ENCODE measurements at places on chromosomes 7 and 10.

DNA sequence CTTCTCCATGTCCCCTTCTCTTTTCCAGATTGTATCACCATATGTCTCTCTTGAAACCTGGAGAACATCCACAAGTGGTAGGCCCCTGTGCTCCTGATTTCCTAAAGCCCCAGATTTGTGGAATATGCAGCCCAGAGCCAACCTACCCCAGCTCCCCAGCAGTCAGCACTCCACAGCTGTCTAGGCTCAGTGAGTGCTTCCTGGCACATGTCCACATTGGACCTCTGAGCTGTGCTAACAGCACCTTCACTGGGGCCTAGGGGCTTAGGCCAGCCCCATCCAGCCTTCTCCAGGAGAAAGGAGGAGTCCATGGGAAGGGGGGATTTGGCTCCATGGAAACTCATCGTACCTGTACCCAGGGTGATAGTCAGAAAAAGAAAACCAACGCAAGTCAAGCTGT is 192.7 kb downstream of the FGFR2 start:
- no peaks in the 10 kb centered on the region for H3K4me1 ChIP-seq
- no peak overlapping the region for H3K27ac ChIP-seq
- no peaks in the 10 kb centered on the region for H3K27me3 ChIP-seq
- H3K4me3 ChIP-seq = no peak overlapping the region

GRCh38 chr10:114043532-114044246 is at the start of gene ADRB1:
TSS of gene ADRB1 (plus strand) at chr10:114043866. CDS start at chr10:114044133, 267 bp downstream.
- peak within 1 kb of the TSS; percentile 69 for H3K4me3 ChIP-seq
- H3K36me3 ChIP-seq = no peaks in the 10 kb centered on the region
- peaks cover 59% of the 10 kb centered on the region for H3K27me3 ChIP-seq
- peaks cover 21% of the 10 kb centered on the region for H3K4me1 ChIP-seq
- peak; percentile 51 for DNase-seq

- no peaks in the 10 kb centered on the region for H3K36me3 ChIP-seq
- H3K27me3 ChIP-seq = peaks cover 6% of the 10 kb centered on the region
- no peak overlapping the region for H3K4me3 ChIP-seq
- DNase-seq = no peak
- peaks cover 6% of the 10 kb centered on the region for H3K4me1 ChIP-seq
These were observed 20.4 kb upstream of the HILPDA start for GRCh38 chr7:128435327-128435686.

DNA sequence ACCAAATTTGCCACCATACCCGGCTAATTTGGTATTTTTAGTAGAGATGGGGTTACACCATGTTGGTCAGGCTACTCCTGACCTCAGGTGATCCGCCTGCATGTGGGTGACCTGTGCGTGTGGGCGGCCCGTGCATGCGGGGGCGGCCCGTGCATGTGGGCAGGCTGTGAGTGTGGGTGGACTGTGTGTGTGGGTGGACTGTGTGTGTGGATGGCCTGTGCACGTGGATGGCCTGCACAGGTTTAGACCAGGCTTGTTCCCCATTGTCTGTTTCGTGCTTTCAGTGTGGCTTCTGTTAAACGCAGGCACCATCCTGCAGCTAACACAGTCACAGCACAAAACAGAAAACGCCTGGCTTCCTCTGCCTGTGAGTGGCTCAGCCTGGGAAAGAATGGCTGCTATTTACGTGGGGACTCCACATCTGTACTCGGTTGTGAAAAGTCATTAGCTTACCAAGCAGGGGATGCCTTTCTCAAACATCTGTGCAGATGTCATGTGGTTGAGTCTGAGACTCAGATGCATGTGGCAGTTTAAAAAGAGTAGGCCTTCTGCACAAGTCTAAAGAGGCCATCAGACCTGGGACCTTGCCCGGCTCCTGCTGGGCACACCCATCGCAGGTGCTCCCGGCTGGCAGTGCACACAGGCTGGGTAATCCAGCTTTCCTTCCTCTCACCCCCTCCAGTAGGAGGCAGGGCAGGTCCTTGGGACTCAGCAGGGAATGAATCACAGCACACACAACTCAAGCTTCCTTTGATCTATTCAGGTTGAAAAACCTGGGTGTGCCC is 91.6 kb downstream of the COBL start:
- no peaks in the 10 kb centered on the region for H3K36me3 ChIP-seq
- no peaks in the 10 kb centered on the region for H3K27me3 ChIP-seq
- no peak overlapping the region for H3K4me3 ChIP-seq
- no peak overlapping the region for H3K27ac ChIP-seq
- no peak for DNase-seq
- H3K4me1 ChIP-seq = no peaks in the 10 kb centered on the region

DNA sequence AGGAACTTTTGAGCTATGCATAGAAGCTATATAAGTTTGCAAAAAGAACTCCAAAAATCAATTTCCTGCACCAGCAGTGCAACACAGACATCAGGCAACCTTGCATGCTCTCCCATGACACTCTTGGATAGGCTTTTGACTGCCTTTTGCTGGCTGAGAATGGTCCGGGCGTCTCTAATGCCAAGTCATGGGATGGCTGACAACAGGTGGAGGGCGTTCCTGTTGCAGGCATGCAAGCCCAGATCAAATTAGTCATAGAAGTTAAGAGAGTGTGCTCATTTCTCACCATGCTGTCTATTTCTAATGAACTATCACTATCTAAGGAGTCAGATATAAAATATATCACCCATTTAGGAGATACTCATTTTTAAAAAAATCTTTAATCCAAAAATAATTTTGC is 8.4 kb downstream of the PLCE1 start:
- peaks cover 26% of the 10 kb centered on the region for H3K27me3 ChIP-seq
- no peak overlapping the region for H3K4me3 ChIP-seq
- no peak overlapping the region for H3K27ac ChIP-seq

DNA sequence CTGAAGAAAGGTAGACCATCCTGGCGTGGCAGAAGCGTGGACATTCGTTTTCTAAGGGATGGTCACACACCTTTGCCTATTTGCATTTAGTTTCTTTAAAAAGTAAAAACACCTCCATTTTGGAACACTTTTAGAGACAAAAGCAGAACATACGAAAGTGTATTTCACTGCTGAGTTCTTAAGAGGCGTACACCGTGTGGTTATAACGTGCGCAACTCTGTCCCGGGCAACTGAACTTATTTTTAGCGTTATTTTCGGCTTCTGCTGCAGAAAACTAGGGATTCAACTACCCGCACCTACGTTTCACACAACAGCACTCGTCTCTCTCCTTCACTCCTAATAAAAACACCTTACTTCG is 557 bp upstream of the LSM8 start:
- DNase-seq = peak; percentile 1
- peak overlapping the region; percentile 98 for H3K27ac ChIP-seq

DNA sequence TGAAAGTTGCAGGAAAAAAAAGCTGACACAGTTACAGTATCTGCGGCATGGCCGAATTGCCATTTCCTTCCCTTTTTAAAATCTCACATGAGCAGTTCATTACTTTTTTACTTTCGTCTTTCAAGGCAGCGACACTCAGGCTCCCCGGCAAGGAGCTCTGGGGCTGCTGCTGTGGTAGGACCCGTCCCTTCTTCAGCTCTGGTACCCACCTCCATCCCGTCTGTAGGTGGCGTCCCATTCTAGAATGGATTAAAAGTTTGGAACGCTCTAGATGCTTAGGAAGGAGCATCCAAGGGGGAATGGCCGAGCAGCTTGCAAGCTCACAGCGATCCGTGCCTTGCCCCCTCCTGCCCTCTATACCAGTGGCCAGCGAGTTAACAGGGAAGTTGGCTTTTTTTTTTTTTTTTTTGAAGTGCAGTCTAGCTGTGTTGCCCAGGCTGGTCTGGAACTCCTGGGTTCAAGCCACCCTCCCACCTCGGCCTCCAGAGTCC is 22.8 kb upstream of the TTYH3 start:
- no peaks in the 10 kb centered on the region for H3K36me3 ChIP-seq
- H3K4me3 ChIP-seq = no peak overlapping the region
- peak; percentile 56 for DNase-seq
- no peaks in the 10 kb centered on the region for H3K27me3 ChIP-seq

GRCh38 chr10:100576282-100576635 is 40.5 kb downstream of the HIF1AN start:
- no peaks in the 10 kb centered on the region for H3K4me1 ChIP-seq
- H3K36me3 ChIP-seq = no peaks in the 10 kb centered on the region
- H3K27ac ChIP-seq = no peak overlapping the region
- no peak overlapping the region for H3K4me3 ChIP-seq
- DNase-seq = no peak
- peaks cover 14% of the 10 kb centered on the region for H3K27me3 ChIP-seq

- H3K27ac ChIP-seq = no peak overlapping the region
- DNase-seq = no peak
- H3K4me1 ChIP-seq = no peaks in the 10 kb centered on the region
- no peak overlapping the region for H3K4me3 ChIP-seq
These were observed 937.1 kb downstream of the CNTNAP2 start for GRCh38 chr7:147053746-147054145.

DNA sequence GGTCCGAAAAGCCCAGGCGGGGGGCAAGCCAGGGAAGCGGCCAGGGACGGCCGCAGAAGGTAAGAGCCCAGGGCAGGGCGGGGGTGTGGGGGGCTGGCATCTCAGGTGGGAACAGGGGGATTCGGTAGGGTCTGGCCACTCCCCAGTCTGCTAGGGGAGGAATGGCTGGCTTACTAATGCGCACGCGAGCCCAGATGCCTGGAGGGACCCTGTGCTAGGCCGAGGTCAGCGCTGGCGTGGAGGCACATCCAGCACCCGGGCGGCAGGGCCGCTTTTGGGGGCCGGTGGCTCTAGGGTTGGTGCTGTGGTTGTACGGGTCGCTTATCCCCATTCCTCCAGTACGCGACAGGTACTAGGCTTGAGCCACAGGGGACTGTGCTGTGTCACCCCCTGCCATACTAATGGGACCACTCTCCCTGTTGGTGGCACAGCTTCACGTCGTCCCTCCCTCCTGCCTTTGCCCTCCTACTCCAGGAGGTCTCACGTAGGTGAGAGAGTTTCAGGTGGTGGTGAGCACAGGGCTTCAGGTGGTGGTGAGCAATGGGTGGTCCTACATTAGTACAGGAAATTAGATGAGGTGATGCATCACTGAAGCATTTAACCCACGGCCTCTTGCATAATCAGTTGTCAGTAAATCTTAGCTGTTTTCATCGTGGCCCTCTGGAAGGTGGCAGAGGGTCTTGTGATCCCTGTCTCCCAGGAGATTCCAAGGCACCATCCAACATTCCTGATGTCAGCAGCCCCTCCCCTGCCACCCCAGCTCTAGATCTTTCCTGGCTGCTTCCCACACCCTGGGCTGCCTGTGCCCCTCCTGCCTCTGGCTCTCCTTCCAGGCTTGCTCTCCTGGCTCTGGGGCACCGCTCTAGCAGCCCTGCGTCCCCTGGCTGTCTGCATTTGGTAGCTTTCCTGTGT is 971 bp downstream of the AEBP1 start:
- peak overlapping the region; percentile 56 for H3K27ac ChIP-seq
- peaks cover 3% of the 10 kb centered on the region for H3K36me3 ChIP-seq
- H3K27me3 ChIP-seq = peaks cover 2% of the 10 kb centered on the region

DNA sequence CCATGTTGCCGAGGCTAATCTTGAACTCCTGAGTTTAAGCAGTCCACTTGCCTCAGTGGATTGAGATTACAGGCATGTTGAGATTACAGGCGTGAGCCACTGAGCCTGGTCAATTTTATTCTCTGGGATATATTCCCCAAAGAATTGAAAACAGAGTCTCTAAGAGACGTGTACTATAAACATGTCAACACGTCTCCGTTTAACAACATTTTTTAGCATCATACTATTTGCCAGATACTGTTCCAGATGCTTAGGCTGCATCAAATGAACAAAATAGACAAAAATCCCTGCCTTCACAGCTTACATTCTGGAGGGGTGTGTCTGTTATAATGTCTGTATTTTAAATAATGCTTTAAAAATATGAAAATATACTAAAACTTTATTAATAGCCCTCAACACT is 54.1 kb upstream of the PRKG1 start:
- no peaks in the 10 kb centered on the region for H3K36me3 ChIP-seq
- H3K4me1 ChIP-seq = no peaks in the 10 kb centered on the region
- no peak overlapping the region for H3K4me3 ChIP-seq
- peaks cover 3% of the 10 kb centered on the region for H3K27me3 ChIP-seq
- DNase-seq = no peak
- no peak overlapping the region for H3K27ac ChIP-seq

- no peak overlapping the region for H3K4me3 ChIP-seq
- H3K4me1 ChIP-seq = no peaks in the 10 kb centered on the region
These were observed 460.4 kb downstream of the PTPRN2 start for GRCh38 chr7:158127241-158127640.

DNA sequence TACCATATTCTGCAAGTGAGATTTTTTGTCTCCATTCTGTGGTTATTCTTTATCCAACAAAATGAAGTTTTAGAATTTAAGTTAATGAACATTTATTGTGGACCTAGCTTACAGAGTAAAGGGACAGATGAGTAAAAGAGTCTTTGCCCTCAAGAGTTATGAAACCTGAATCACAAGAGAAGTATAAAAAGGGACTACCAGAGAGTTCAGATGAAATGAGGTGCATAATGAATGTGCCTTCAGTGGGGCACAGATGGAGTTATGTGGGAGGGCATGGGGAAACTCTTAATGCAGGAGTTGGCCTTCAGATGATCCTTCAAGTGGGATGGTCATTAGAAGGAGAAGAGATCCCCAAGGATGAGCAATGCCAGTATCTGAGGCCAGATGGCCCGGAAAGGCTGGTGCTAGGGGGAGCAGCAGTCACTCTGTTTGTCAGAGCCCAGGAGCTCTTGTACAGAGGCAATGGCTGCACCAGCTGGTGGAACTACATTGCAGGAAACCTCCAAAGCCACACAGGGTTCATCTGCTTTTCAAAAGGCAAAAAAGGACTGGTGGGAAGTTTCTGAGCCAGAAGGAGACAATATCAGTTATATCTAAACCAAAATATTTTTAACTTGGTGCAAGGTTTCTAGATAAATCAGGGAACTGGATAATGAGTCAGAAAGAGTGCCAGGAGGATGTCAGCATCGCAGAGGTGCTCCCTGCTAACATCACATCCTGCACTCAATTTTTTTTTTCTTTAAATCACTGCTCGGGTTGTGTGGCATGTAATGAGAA is 162.0 kb downstream of the KLF6 start:
- H3K4me3 ChIP-seq = peak overlapping the region; percentile 19
- H3K36me3 ChIP-seq = peaks cover 8% of the 10 kb centered on the region
- peak overlapping the region; percentile 80 for H3K27ac ChIP-seq
- peaks cover 1% of the 10 kb centered on the region for H3K27me3 ChIP-seq
- DNase-seq = peak; percentile 55
- peaks cover 31% of the 10 kb centered on the region for H3K4me1 ChIP-seq

GRCh38 chr7:101754424-101755159 is 62.8 kb upstream of the CUX1 start:
- H3K27me3 ChIP-seq = no peaks in the 10 kb centered on the region
- H3K4me3 ChIP-seq = peak overlapping the region; percentile 65
- no peak for DNase-seq
- peak overlapping the region; percentile 47 for H3K27ac ChIP-seq
- peaks cover 13% of the 10 kb centered on the region for H3K4me1 ChIP-seq

GRCh38 chr7:79880312-79880711 is 254.3 kb upstream of the GNAI1 start:
- DNase-seq = no peak
- no peaks in the 10 kb centered on the region for H3K36me3 ChIP-seq
- H3K27me3 ChIP-seq = no peaks in the 10 kb centered on the region
- H3K4me1 ChIP-seq = no peaks in the 10 kb centered on the region

GRCh38 chr7:22200238-22200637 is 156.7 kb downstream of the RAPGEF5 start:
- no peaks in the 10 kb centered on the region for H3K4me1 ChIP-seq
- no peak for DNase-seq
- no peak overlapping the region for H3K27ac ChIP-seq

Data from activated CD8-positive, alpha-beta T cell treated with anti-CD3 and anti-CD28 coated beads for 36 hours (primary cell).